ENCODE measurements at places on chromosomes 3 and 15. TPM values are rescaled to one million over a fixed set of nuclear protein-coding genes. Genes with fewer than 3 reads are reported as not detected.

SHF gene
- total RNA-seq = 4.2 TPM

WDR93 gene
- not detected for total RNA-seq

ERICH6 gene
- 0.19 TPM for total RNA-seq

CPN2 gene
- total RNA-seq = 0.35 TPM
